CD14-positive monocyte (primary cell): ENCODE measurements at places on chromosomes 3 and 15.

GRCh38 chr15:43242616-43243015 is 21.8 kb upstream of the EPB42 start:
- no peak for DNase-seq

DNA sequence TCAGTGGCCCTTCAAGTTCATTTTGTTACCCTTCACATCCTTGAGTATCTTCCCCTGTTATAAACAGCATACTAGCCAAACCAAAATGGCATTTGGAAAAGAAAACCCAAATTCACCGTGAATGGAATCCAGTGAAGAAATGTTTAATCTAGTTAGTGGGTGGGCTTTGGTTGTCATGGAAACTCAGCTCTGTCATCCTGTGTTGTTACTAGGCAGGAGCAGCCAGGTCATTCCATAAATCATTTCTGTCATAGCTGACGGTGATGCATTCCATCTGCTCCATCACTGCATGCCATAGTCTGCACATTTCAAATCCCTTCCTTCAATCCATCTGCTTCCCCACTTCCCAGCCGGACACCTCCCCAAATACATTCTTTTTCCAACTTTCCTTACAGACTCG is 140.4 kb upstream of the CGNL1 start:
- DNase-seq, result no peak

- DNase-seq, result no peak
These were observed 33.6 kb downstream of the FOXP1 start for GRCh38 chr3:71549951-71550350.

DNA sequence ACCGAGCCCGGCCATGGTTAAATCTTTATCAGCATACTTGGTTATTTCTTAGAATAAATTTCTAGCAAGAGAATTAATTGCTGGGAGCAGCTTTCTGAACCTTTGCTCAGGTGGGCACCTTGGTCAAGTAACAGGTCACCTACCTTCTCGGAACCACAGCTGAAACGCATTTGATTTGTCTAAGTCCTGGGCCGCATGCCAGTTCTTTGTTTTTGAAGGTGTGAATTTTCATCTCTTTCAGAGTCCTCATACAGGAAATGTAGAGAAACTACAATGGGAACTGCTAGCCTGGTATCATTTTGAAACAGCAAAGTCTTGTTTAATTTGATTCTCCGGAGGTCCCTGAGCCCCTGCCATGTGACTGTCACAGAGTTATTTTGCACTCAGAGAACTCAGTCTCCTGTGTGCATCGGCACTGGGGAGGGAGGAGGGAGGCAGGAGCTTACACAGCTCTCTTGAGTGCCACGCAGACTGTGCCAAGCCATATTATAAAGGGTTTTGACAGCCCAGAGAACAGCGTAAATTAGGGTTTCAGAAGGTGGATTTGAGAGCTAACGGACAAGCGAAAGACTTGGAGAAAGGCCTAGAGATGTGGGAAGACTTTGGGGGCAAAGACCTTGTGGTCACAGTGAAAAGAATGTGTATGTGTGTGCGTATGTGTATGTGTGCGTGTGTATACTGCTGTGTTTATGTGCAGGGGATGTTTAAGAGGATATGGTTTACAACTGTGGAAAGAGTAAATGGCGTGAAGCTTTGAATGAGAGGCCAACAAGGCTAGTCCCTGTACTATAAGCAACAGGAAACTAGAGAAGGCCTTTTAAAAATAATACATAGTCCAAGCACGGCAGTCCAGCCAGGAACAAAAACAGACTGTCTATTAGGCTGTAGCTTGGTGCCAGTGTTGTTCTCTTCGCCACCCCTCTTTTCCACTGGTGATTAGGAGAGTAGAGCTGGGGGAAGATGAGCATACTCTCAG is 61.8 kb upstream of the ATP13A3 start:
- no peak for DNase-seq

- DNase-seq, result no peak
These were observed 11.5 kb downstream of the PARP16 start for GRCh38 chr15:65275104-65275727.

DNA sequence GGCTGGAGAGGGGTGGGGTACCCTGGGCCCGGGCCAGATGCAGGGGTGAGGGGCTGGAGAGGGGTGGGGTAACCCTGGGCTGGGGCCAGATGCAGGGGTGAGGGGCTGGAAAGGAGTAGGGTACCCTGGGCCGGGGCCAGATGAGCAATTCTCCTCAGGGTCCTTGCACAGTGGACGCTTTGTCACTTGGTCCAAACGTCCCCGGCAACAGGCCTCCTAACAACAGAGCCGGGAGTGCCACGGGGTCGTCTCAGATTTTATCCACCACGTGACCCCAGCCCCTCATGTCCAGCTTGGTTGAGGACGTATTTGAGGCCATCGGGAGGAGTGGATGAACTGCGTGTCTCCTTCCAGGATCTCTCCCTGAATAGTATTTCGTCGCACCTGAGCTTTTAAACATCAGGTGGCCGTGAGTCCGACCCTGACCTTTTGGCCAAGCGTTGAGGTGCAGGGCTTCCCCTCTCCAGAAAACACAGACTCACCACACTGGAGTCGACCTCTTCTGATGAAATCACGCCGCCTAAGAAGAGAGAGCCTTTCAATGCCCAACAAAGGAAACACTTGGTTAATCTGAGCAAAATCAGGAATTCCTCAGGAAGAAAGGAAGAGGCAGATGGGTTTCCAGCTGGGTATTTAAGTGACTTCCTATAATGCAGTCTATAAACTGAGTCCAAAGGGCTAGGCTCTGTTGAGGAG is 12.8 kb upstream of the LRRC15 start:
- no peak for DNase-seq

- DNase-seq, result no peak
These were observed 103.4 kb downstream of the WNT7A start for GRCh38 chr3:13776253-13777050.

DNA sequence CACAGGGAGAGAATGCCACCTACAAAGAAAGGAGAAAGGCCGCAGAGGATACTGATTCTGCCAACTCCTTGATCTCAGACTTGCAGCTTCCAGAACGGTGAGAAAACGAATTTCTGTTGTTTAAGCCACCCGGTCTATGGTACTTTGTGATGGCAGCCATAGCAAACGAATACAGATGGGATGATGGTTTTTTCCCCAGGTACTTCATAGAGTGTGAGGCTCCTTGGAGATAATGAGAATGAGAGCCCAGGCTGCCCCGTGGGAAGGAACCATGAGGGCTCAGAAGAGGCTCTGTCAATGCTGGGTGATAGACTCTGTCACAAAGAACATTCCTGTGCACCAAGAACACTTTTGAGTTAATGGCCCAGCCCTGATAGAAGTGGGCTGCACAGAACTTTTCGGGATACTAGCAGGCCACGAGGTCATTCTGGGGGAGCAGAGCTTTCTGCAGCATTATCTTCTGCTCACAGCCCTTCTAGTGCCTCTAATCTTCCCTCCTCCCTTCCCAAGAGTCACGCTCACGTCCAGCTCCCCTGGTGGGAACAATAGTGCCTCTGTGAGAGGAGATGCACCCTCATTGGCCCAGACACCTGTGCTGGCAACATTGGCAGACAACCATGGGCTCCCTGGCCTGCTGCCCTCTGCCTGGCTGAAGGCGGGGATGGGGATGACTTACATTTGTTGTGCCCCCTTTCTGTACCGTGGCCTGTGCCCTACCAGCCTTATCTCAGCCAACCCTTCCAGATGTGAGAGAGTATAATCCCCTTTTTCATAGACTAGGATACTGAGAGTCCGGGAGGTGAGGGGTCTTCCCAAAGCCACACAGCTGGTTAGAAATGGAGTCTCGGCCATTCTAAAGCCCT is 5.2 kb upstream of the RLBP1 start:
- DNase-seq, result no peak

DNA sequence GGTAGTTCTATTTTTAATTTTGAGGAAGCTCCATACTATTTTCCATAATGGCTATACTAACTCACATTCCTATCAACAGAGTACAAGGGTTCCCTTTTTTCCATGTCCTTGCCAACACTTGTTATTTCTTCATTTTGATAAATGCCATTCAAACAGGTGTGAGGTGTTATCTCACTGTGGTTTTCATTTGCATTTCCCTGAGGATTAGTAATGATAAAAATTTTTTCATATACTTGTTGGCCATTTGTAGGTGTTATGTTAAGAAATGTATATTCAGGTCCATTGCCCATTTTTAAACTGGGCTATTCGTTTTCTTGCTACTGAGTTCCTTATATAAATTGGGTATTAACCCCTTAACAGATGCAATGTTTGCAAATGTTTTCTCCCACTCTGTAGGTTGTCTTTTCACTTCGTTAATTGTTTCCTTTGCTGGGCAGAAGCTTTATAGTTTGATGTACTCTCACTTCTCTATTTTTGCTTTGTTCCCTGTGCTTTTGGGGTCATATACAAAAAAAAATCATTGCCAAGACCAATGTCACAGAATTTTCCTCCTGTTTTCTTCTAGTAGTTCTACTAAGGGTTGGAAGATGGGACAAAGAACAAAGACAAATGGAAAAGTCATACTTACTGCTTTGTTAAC is 11.0 kb upstream of the VPS39 start:
- DNase-seq, result no peak

DNA sequence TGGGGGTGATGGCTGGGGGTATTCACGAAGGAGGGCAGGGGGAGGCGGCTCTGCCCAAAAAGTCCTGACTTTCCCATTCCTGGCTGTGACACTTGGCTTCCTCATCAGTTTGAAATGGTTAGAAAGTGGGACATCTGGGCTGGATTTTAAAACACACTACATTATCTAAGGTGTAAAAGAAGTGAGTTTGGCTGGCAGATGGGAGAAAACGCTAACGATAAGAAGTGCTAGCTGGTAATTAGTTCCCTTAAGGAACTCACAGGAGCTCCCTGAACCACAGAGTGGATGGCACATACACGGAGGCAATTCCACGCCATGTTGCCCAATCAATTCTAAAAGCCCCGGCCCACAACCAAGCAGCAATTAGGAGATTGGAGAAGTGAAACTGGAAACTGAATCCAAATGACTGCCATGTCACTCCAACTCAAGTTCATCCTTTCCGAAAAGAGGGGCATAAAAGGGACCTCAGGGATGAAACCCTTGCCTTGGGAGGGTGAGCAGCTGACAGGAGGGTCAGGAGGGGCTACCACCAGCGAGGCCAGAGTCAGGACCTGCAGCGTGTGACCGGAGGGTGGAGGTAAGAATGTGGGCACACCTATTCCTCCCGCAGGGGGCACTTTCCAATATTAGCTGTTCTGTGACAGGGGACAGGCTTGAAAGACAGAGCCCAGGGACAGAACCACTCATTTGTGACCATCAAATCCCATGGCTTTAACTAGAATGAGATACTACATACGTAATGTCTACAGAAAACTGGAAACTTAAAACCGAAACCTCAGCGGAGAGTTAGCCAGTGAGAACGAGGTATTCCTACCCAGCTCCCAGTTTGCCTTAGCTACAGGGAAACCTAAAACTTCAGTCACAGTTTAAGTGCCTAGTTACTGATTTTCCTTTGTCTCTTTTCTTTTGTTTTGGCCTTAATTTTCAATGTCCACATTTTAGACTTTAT is 95.3 kb upstream of the OXTR start:
- DNase-seq, result peak; percentile 66

GRCh38 chr3:119783255-119783654 is 1.4 kb downstream of the NR1I2 start:
- DNase-seq, result no peak

GRCh38 chr15:41336549-41336948 is 3.9 kb downstream of the NUSAP1 start:
- DNase-seq, result no peak
